ENCODE measurements at places on chromosomes 12 and 14.

DNA sequence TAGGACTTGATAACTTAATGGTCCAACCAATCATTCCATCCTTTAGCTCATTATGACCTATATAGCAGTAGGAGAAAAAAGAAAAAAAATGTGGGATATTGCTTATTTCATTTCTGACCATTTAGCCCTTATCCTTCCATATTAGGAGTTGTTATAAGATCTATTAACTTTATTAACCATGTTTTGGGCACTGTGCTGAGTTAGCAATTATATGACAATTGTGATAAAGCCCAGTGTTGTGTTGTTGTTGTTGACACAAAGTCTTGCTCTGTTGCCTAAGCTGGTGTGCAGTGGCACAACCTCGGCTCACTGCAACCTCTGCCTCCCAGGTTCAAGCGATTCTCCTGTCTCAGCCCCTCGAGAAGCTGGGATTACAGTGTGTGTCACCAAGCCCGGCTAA lies 569.7 kb upstream of the FOXG1 start:
- no peak for DNase-seq

- DNase-seq = no peak
Observed at GRCh38 chr12:20476551-20476950, 108.2 kb downstream of the PDE3A start.

DNA sequence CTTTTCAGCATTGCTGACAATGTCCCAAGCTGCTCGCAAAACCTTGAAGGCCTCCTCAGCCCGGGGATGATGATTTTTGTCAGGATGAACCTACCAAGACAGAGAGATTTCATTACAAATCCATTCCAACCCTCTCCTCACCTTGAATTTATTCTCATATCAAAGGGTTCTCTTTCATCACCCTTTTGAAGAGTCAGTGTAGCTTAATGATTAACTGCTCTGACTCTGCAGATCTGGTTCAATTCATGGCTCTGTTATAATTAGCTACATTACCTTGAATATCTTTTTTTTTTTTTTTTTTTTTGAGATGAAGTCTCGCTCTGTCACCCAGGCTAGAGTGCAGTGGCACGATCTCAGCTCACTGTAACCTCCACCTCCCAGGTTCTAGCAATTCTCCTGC lies 5.6 kb downstream of the ORMDL2 start:
- DNase-seq = no peak

- DNase-seq = no peak
Observed at GRCh38 chr14:89351516-89352404, 65.3 kb downstream of the FOXN3 start.

GRCh38 chr12:15749937-15750336 lies 39.3 kb downstream of the EPS8 start:
- no peak for DNase-seq

- no peak for DNase-seq
Observed at GRCh38 chr12:64669270-64669842, 59.1 kb downstream of the RASSF3 start.

- DNase-seq = no peak
Observed at GRCh38 chr12:128933926-128934325, 80.6 kb downstream of the GLT1D1 start.

DNA sequence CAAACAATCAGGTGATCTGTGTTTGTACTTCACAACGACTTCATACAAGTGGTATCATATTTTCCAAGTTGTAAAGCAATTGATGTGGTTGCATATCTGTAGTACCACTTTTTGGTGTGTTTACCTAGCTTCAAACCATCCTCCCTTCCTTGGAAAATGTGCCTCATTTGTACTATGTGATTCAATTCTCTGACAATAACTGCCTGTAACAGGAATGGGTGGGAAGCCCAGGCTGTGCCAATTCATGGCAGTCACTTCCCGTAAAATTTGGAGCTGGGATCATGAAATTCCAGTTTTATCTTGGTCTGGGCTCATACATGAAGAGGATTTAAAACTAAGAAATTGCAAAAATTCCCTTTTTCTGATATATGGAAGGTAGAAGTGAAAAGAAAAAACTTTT lies 250.1 kb downstream of the DIO2 start:
- no peak for DNase-seq

GRCh38 chr14:49114161-49114893 lies 471.9 kb downstream of the RPS29 start:
- DNase-seq = no peak

- no peak for DNase-seq
Observed at GRCh38 chr14:93903342-93904184, 23.6 kb upstream of the FAM181A start.

DNA sequence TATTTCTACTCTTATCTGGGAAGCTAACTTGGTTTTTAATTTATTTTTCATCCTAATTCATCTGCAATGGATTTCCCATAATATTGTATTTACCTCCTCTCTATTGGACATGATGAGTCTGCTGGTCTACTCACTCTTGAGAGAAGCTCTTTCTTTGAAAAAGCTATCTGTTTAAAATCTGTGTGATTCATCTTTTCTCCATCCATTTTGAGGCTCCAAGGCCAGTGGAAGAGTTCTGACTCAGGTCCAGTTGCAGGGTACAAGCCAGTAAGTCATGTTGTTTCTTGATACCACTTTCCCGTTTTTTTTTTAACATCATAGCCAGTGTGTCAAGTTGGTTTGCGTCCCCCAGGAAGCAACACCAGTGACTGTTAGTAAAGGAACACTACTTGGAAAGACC lies 160.3 kb upstream of the BMP4 start:
- DNase-seq = no peak

- DNase-seq = no peak
Observed at GRCh38 chr14:32382704-32383103, 53.6 kb downstream of the AKAP6 start.

DNA sequence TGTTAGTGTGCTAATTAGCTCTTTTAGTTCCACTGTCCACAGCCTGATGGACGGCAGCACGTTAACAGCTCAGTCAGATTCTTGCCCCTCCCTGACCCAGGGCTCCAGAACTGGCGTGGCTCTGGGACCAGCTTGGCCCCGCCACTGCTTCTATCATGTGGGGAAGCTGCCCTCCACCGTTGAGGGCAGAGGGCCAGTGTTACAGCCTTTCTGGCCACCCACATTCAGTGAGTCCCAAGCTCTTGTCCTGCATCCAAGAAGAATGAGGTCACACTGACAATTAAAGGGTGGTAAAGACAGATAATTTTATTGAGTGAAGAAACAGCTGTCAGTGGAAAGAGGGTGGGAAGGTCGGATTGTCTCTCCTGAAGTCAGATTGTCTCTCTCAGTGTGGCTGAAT lies 36.9 kb downstream of the BCL2L14 start:
- no peak for DNase-seq
